Nucleus accumbens (tissue), 56 donors: ENCODE measurements at places on chromosomes 7 and 10.

- no peak for DNase-seq
Measured at GRCh38 chr10:44618910-44619309, 234.0 kb upstream of the CXCL12 start.

GRCh38 chr7:104272767-104273384 lies 55.5 kb upstream of the LHFPL3 start:
- DNase-seq, result no peak

- DNase-seq, result no peak
Measured at GRCh38 chr7:69773535-69774225, 175.4 kb downstream of the AUTS2 start.

- DNase-seq, result no peak
Measured at GRCh38 chr10:122465401-122466040, 4.2 kb downstream of the HTRA1 start.

DNA sequence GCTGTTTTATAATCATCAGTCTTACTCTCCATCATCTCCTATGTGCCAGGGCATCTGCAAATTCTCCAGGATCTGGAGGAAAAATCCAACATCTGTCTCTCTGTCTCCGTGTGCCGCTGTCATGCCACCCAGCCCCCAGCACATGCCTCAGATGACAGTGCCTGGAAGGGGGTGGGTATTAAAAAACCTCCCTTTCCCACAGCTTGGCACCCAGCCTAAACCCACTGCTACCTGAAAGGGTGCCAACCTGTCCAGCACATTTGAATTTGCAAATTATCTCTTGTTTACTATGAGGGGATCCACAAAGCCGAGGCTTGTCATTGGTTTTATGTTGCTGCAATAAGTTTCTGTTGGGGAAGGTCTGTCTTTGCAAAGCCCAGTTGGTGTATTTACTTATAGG lies 73.1 kb downstream of the EMX2 start:
- DNase-seq, result no peak

DNA sequence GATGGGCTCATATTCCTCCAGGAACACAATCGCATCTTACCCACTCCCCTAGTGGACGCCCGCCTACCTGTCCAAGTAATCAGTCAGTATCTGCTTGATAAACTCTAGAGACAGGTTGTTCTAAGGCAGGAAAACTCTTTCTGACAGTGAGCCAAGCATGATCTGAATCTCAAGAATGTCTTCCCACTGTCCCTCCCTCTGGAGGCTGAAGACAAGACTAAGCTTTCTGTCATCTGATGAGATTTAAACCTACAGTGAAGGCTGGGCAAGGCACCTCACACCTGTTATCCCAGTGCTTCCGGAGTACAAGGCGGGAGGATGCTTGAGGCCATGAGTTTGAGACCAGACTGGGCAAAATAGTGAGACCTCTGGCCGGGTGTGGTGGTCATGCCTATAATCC lies 586.6 kb downstream of the GALNT17 start:
- no peak for DNase-seq

DNA sequence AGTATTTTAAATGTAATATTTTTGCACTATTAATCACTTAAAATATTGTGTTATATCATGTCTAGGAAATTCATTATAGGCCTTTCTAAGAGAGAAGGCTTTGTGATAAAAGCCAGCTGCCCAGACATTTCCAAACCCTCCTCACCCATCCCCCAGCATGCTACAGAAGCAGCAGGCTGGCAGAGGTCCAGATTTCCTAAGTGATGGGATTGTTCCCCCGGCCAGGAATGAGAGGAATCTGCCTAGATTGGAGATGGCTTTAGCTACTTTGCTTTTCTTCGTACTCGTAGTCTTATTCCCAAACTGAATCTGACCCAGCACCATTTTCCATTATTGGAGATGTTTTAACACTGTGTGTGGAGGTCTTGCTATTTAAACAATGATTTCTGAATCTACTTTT lies 29.4 kb downstream of the CDK14 start:
- DNase-seq, result peak; percentile 5

DNA sequence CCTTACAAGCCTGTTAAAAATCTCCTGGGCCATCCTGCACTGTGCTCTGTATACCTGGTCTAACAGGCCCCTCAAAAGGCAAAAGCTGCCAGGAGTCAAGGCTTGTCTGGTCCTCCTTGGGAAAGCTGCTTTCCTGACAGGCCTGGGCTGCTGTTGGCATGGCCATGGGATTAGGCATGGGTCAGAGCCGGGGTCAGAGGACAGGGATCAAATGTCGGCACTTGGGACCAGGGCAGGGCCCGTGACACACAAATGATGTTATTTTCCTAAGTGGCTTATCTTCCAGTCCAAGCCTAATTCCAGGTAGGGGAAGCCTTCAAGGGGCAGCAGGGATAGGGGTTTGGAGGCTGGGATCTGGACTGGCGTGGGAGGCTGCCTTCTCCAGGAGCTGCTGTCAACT lies 191.5 kb upstream of the GPR26 start:
- DNase-seq, result no peak

- no peak for DNase-seq
Measured at GRCh38 chr7:48183370-48183743, 12.1 kb downstream of the ABCA13 start.

DNA sequence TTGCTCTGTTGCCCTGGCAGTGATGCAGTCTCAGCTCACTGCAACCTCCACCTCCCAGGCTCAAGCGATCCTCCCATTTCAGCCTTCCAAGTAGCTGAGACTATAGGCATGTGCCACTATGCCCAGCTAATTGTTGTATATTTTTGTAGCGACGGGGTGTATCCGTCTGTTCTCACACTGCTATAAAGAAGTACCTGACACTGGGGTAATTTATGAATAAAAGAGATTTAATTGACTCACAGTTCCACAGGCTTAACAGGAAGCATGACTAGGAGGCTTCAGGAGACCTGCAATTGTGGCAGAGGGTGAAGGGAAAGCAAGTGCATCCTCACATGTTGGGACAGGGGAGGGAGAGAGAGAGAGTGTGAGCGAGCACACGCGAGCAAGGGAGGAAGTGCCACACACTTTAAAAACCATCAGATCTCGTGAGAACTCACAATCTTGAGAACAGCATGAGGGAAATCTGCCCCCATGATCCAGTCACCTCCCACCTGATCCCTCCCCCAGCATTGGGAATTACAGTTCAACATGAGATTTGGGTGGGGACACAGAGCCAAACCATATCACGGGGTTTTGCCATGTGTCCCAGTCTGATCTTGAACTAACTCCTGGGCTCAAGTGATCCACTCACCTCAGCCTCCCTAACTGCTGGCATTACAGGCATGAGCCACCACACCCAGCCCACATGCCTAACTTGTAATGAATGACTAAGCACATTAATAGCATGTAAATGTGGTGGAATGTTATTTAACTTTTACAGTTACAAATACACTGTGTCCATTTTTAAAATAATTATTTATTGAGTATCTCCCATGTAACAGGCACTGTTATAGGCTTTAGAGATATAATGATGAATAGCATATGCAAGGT lies 65.5 kb downstream of the RALA start:
- no peak for DNase-seq

GRCh38 chr10:130340816-130341215 lies 204.6 kb downstream of the GLRX3 start:
- DNase-seq, result no peak

DNA sequence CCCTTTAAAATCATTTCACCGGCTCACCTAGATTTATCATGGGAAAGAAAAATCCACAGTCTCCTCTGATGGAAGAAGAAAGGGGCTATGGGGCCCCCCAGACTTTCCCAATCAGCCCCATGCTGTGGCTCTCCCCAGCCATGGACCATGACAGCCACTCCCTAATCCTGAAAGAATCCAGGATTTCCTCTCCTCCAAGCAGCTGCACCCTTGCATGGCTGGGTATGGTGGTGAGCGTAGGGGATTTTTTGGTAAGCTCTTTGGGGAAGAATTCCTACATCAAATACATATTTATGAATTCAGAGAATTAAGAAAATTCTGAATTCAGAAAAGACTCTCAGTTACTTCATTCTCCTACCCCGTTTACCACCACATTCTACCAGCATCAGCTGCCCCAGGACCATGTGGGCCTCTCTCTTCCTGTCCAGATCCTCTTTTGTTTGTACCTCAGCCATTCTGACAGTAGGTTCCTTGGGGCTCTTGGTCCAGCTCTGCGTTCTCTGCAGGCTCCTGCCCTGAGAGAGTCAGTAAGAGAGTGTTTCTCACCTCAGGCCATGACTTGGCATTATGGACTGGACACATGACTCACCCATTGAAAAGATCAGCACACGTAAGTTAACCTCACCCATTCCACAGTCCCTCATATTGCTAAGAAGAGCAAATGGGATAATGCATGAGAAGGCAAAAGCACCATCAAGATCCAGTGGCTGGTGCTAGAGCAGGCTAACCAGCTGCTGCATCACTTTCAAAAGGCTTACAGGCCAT lies 337.8 kb downstream of the ELMO1 start:
- DNase-seq, result no peak

- DNase-seq, result no peak
Measured at GRCh38 chr7:99002827-99003212, 124.5 kb downstream of the TRRAP start.

DNA sequence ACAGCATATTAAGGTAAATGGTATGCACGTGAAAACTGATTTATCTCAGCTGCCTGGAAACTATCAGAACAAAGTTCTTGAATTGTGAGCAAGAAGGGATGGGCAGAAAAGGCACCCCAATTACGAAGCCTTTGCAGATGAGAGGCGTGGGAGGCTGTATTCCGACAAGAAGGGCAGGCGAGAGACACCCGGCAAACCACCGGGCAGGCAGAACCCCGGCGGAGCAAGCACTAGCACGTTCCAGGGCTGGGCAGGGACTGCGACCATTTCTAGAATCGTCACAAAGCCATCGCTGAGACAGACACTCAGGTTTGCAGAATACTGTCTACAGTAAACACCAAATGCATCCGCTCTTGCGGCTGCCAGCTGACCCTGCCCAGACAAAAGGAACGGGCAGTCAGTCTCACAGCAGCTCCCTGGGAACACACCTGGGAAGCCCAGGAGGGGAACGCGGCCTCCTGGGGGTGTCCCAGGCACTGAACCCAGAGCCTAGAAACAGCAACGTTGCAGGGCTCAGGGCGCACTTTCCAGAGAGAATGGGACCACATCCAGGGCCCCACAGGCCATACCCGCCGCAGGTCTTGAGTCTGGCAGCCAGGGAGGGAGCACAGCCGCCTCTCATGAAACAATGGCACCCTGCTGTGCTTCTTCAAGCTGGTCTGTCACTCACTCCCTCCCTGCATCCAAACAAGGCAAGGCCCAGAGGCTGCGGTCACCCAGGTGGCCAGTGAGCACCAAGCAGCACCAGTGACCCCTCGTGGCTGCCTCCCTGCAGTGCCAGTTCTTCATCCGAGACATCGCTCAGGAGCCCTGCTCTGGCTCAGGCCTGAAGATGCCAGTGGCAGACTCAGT lies 261.9 kb downstream of the PTPRN2 start:
- DNase-seq, result no peak

GRCh38 chr10:46255801-46256747 lies 30.7 kb upstream of the ANTXRL start:
- DNase-seq, result no peak

GRCh38 chr7:85070967-85071628 lies 115.8 kb downstream of the SEMA3D start:
- no peak for DNase-seq

DNA sequence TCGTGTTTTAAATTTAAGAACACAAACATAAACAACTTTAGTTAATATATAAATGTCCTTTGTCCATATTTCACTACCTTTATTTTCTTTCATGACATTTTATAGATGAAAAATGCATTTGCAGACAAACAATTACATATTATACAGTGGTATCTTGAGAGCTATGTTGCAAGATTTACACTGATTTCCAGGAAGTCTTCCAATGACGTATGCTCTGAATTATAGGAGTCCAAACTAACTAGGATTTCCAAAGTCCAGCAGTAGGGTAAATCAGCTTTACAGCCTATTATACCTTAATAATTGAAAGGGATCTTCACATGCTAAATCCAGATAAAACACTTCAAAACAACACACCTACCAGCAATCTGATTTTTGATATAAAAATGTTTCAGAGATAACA lies 69.4 kb downstream of the HYCC1 start:
- no peak for DNase-seq

DNA sequence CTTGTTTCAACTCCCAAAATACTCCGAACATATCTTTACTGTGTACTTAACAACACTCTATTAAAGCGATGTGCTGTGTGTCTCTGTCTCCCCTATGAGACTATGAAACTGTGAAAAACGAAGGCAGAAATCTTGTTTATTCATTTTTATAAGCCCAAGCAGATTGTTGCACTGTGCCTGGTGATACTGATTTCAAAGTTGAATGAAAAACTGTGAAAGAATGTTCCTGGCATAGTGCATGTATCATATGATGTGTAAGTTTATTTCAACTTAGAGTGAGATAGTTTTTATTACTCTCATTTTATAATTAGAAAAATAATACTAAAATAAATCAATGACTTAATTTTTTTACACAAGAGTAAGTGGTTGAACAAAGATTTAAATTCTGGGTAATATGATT lies 471.9 kb upstream of the PCDH15 start:
- no peak for DNase-seq

DNA sequence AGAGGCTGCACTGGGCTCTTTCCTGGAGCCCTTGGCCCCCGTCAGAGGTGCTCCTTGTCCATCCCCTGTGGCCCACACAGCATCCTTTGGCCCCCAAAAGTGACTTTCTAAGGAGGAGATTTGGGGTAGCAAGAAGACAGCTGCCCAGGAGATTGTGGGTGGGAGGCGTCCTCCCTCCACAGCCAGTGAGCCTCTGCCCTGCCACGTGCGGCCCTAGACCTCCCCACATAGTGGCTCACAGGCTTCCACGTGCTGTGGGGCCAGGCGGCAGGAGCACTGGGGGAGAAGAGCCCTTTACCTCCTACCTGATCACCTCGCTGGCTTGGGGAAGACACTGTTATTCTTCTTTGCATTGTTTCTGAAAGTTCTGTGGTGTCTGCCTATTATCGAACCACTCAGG lies 178.8 kb downstream of the TCERG1L start:
- no peak for DNase-seq

DNA sequence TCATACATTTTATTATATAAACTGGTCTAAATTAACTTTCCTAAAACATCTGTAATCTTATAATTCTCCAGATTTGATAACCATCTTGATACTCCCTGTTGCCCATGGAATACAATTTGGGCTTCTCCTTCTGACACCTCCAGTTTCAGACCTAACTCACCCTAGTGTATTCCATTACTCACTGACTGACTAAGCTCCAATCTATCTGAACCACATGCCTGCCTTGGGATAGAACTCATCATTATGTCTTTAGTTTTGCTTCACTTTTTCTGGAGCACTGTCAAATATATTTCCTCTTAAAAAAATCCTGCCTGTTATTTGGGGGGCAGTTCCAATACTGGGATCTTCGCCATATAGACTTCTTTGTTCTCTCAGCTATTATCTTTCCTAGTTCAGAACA lies 4.9 kb upstream of the FOXP2 start:
- DNase-seq, result no peak

- no peak for DNase-seq
Measured at GRCh38 chr10:93806903-93807302, 49.2 kb downstream of the LGI1 start.

- DNase-seq, result no peak
Measured at GRCh38 chr7:94067506-94067905, 63.4 kb upstream of the BET1 start.

- DNase-seq, result peak; percentile 17
Measured at GRCh38 chr10:22630234-22631174, 83.9 kb downstream of the PIP4K2A start.

- DNase-seq, result no peak
Measured at GRCh38 chr10:124138883-124139348, 45.5 kb upstream of the CHST15 start.

GRCh38 chr10:28624351-28624750 lies 53.0 kb upstream of the BAMBI start:
- DNase-seq, result no peak
